ENCODE measurements at places on chromosomes 12 and 14.

- no peak for DNase-seq
Observed at GRCh38 chr14:70962935-70963334, 55.7 kb downstream of the PCNX1 start.

GRCh38 chr14:62674563-62675237 is 370.6 kb downstream of the KCNH5 start:
- no peak for DNase-seq

GRCh38 chr14:59217011-59217410 is 28.5 kb downstream of the DAAM1 start:
- no peak for DNase-seq

DNA sequence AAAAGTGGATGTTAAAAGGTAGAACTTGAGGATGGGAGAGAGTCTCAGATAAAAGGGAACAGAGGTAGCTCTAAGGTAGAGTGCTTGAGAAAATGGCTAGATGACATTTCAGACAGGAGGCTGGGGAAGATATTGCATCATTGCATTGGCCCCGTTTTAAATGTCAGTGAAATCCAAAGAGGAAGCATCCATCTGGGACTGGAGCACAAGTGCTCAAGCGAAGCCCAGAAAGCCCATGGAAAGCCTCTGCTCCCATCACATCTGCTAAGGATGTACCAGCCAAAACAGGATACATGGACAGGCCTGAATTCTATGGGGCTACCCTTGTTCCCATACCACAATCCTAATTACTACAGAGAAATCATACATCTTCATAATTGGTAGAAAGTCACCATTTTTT is 581.5 kb upstream of the TMEM132C start:
- DNase-seq: no peak

DNA sequence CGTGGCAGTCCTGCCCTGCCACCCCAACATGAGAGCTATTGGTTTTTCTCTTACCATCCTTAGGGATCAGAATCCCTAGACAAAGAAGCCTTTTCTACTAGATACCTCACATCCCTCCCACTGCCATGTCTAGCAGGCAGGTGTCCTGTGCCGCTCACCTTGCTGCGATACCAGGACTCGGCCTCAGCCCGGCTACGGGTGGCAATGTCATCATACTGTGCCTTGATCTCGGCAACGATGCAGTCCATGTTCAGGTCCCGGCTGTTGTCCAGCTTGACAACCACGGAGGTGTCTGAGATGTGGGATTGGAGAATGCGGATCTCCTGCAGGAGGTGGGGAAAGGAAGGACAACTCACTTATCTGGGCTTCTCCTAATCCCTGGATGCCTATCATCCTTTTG is 4.5 kb downstream of the KRT83 start:
- DNase-seq: no peak

DNA sequence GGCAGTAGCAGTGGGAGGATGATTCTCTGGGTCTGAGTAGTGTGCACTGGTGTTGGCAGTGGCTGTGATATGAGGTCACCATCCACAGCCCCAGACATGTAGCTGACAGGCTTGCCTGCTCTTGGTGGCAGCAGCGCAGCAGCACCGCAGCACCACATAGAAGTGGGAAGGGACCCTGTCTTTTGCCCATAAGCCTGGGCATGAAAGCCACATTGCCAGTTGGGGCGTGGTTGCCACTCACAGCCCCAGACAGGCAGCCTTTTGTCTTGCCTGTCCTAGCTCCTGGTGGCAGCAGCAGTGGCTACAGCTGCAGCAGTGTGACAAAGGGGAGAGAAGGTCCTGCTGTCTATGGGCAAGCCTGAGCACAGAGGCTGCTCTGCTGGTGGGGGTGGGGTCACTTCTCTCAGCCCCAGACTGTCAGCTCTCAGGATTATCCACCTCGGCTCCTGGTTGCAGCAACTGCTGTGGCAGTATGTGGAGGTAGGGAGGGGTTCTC is 71.5 kb downstream of the BRMS1L start:
- peak; percentile 93 for DNase-seq
